Mucosa of gallbladder (tissue), 1 donor: ENCODE measurements at places on chromosomes 1 and 21. TPM values are rescaled to one million over a fixed set of nuclear protein-coding genes. Genes with fewer than 3 reads are reported as not detected.

Gene OR10Z1
- total RNA-seq, result not detected

Gene THEM5
- not detected for total RNA-seq

Gene NOS1AP
- 20.7 TPM for total RNA-seq

Gene GPR161
- total RNA-seq, result 13.9 TPM

Gene HIVEP3
- total RNA-seq, result 8.7 TPM

Gene TACSTD2
- total RNA-seq, result 19.2 TPM

Gene WDR3
- total RNA-seq, result 10.8 TPM

Gene UTS2
- total RNA-seq, result not detected

Gene DIO1
- 6.2 TPM for total RNA-seq

Gene TRAF5
- total RNA-seq, result 18.5 TPM

Gene INSRR
- 0.58 TPM for total RNA-seq

Gene HSD3B1
- not detected for total RNA-seq

Gene SPRR2E
- total RNA-seq, result not detected

Gene IL19
- total RNA-seq, result not detected

Gene HSPA13
- 12.0 TPM for total RNA-seq

Gene PRAMEF1
- not detected for total RNA-seq

Gene IVNS1ABP
- 85.7 TPM for total RNA-seq

Gene RXFP4
- not detected for total RNA-seq
